Stimulated activated CD8-positive, alpha-beta memory T cell treated with anti-CD3 and anti-CD28 coated beads, Interleukin-2, amount 100 ng/mL, for 1 hour (primary cell): ENCODE measurements at places on chromosomes 5 and 9.

DNA sequence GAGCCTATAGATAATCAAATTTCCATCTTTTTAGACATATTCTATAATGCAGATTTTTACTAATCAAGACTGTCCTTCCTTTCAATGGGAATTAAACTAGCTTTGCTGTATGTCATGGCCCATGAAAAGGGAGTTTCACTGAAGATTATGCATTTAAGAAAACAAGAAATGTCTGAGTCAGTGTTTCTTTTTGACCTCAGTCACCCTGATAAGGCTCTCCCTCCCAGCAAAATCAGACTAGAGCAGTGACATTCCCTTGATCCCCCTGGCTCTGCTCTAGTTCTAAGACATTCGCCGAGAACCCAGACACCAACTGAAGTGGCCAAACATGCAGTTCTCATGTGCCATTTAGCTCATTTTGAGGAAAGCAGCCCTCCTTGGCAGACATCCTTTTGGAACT, 442.0 kb downstream of the ACTL7B start:
- no peak for DNase-seq

GRCh38 chr9:86721226-86721781, 226.0 kb downstream of the GAS1 start:
- DNase-seq = no peak

DNA sequence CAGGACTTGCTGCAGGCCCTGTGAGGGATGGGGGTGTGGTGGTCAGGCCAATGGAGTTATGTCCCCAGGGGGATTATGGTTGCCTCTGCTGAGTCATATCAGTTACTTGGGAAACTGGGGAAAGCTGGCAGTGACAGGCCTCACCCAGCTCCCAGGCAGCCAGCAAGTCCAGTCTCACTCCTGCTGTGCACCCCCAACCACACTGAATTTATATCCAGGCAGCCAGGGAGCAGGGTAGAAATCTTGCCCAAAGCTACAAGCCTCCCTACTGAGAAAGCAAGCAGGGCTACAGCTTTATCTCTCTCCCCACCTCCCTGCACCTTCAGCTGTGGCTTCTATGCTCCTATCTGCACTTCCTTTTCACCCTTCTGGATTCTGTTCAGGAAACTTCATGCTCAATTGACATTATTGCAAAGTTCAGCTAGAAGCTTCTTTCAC, 2076.0 kb upstream of the CDH9 start:
- no peak for DNase-seq

GRCh38 chr9:101235105-101235866, 149.5 kb downstream of the BAAT start:
- no peak for DNase-seq

- DNase-seq = no peak
These were observed 7.3 kb downstream of the ANKH start for GRCh38 chr5:14864181-14864812.

- DNase-seq = no peak
These were observed 207.9 kb downstream of the C9orf50 start for GRCh38 chr9:129412814-129413536.

GRCh38 chr9:15469862-15470261, 40.9 kb downstream of the PSIP1 start:
- DNase-seq = no peak

DNA sequence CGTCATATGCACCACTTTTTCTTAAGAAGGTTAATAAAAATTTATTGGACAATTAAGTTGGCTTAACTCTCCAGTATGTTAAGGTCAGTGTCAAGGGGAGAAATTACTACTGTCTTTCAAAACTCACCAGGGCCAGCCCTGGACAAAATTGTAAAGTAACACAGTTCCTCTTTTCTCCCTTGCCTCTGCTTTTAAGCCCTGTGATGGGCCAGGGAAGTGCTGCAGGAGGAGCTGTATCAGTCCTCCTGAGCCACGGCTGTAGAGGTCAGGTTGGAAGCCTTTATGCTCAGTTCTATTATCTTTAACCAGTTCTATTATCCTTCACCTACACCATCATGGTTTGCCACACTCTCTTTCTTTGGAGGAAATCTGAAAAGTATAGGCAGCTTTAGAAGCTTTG, 11.5 kb upstream of the PPP2R2B start:
- DNase-seq = no peak
